Effector memory CD4-positive, alpha-beta T cell (primary cell): ENCODE measurements at places on chromosomes 16 and 17.

- DNase-seq: no peak
Measured at GRCh38 chr16:29978081-29978480, 4.4 kb downstream of the TAOK2 start.

- DNase-seq: no peak
Measured at GRCh38 chr16:73011926-73012325, 36.0 kb downstream of the ZFHX3 start.

DNA sequence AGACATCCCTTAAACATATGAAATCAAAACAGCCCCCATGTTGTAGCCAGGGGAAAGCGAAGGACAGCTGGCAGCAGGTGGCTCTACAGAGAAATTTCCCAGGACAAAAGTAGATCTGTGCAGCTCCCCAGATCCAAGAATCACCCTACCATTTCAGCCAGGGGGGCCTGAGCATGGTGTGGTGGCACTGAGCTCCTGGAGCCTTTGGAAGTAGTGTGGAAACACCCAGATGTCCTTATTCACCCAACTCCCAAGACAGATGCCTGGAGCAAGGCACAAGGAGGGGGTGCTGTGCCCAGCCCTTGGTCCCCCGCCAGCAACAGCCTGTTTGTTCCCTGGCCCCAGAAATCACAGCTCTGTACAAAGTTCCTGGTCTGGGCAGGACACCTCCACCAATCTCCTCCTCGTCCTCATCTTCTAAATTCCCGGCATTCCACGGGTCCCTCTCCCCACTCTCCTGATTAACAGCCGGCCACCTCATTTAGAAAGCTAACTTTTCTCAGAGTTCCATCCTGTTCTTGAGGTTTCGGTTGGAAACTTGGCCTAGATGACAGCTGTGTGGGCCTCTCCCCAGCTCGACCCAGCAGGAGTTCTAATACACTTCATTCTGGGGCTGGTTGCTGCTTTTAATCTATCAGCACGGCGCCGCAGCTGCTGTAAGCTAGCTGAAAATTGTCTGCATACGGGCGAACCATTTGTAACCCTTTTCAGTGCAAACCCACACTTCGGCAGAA lies 191.1 kb downstream of the C16orf78 start:
- no peak for DNase-seq

- no peak for DNase-seq
Measured at GRCh38 chr17:12994341-12995074, 23.3 kb downstream of the ELAC2 start.

DNA sequence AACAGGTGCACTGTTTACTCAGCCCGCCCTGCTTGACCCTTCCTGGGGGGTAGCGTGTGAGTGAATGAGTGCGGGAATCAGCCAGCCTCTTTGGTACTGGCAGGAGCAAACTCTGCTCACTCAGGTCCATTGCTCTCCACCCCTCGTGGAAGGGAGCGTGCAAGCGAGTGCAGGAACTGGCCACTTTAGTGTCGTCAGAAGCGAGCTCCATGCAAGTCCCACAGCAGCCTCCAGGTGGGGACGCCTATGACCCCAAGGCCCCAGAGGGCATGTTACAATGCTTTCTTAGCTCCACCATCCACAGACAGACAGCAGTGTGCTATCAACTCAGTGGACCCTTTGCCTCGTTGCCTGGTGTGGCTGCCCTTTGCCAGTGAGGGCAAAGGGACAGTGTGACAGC lies 1025.1 kb upstream of the CDH8 start:
- no peak for DNase-seq

DNA sequence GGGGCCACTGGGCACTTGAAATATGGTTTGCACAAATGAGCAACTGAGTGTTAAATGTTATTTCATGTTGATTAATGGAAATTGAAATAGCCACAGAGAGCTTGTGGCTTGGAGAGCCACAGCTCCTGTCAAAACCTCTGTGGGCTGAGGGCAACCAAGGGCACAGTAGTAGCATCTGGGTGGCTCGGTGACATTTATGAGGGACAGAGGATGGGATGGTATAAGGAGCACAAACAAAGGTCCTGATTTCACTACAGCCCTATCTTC lies 215.9 kb downstream of the SOX9 start:
- DNase-seq: no peak

- no peak for DNase-seq
Measured at GRCh38 chr16:57244463-57244766, 644 bp upstream of the ARL2BP start.

DNA sequence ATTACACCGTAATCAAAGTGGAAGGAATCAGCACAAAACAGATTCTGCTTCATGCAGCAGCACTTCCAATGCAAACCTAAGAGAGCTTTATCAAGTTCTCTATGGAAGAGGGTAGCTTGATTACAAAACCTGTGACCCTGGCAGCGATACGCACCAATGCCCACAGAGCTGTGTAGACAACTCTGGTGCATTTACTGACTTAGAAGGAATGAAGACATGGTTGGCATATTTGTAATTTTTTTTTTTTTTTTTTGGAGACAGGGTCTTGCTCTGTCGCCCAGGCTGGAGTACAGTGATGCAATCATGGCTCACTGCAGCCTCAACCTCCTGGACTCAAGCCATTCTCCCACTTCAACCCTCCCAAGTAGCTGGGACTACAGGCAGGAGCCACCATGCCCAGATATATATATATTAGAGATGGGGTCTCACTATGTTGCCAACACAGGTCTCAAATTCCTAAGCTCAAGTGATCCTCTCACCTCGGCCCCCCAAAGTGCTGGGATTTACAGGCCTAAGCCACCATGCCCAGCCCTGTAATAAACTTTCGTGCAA lies 49.4 kb downstream of the XPO6 start:
- DNase-seq: no peak

DNA sequence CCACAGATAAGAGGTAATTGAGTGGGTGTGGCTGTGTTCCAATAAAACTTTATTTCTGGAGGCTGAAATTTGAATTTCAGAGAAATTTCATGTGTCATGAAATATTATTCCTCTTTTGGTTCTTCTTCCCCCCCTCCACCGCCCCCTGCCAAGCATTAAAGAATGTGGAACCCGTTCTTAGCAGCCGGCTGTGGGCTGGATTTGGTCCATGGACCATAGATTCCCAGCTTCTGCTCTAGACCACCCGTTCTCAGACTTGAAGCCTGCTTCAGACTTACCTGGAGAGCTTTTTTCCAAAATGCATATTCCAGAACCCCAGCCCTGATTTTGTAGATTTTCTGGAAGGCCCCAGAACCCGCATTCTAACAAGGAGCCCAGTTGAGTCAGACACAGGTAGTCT lies 15.1 kb upstream of the LASP1NB start:
- no peak for DNase-seq

DNA sequence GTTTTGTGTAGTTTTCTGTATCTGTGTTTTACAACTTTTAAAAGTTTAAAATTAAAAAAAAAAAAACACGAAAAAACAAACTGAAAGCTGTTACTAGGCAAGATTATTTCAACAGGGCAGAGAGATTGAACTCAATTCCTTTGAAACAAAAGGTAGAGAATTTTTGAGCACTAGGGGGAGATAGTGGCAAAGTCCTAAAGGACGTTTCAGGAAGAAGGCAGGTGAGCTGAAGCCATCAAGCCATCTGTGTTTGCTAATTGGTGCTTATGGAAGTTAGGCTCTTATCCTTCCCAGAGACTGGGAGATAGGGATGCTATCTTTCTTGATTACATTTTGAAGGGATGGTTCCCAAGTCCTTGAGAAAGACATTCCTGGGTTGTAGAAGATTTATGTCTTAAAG lies 70.6 kb upstream of the CLEC3A start:
- DNase-seq: no peak

- no peak for DNase-seq
Measured at GRCh38 chr17:38334480-38335364, 9.0 kb downstream of the GPR179 start.

DNA sequence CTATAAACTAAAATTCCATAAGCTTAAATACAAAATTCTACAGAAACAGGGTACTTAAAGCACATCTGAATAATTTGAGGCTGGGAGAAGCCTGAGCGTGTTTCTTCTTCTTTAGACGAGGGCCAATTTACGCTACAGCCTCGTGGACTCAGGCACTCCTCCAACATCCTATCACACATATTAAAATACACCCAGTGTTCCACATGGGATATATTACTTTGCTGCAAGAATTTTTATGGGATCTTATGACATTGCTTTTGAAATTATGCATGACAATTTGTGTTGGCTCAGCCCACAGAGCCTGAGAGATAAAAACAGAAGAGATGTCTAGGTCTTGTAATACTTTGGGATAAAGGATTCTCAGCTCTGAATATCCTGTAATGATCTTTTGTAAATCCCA lies 3.5 kb upstream of the TANGO6 start:
- DNase-seq: no peak

DNA sequence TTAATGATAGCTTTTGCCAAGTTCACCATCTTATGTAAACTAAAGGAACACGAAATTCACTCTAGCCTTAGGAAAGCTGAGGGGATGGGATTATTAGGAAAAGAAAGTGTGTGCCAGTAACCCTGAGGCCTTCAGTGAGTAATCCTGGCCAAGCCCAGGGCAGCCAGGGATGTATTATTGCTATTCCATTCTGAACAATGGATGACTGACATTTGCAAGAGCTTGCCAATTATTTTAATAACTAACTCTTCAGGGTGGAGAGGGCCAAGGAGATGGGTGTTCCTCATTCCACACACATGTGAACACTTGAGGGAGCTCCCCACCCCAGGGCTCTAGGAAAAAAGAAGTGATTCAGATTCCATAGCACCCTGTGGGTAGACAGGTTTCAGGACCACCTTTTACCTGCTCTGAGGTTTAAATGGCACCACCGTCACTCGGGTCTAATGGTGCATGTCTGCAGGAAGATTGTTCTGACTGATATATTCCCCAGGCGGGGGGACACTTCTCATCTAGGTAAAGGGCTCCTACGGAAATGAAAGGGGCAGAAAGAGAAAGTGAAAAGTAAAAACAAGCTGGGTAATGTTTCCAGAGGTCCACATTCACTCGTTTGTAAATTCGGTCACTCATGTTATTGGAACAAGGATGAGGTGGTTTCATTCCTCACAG lies 41.5 kb downstream of the TK2 start:
- DNase-seq: no peak

- DNase-seq: no peak
Measured at GRCh38 chr17:49705254-49705653, 2.5 kb downstream of the SLC35B1 start.

DNA sequence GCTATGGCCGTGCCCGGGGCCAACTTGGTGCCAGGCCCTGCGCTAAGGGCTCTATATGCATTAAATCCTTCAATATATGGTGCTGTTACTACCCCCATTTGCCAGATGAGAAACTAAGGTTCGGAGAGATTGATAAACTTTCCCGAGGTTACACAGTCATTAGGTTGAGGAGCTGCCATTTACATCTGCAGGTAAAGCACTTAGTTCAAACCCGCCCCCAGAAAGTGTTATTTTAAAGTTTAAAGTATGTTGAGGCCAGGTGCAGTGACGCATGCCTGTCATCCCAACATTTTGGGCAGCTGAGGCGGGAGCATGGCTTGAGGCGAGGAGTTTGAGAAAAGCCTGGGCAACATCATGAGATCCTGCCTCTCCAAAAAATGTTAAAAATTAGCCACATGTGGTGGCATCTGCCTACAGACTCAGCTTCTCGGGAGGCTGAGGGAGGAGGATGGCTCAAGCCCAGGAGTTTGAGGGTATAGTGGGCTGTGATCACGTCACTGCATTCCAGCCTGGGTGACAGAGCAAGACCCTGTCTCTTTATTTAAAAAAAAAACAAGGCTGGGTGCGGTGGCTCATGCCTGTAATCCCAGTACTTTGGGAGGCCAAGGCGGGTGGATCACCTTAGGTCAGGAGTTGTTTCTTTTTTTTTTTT lies 264.7 kb downstream of the PARN start:
- DNase-seq: no peak

DNA sequence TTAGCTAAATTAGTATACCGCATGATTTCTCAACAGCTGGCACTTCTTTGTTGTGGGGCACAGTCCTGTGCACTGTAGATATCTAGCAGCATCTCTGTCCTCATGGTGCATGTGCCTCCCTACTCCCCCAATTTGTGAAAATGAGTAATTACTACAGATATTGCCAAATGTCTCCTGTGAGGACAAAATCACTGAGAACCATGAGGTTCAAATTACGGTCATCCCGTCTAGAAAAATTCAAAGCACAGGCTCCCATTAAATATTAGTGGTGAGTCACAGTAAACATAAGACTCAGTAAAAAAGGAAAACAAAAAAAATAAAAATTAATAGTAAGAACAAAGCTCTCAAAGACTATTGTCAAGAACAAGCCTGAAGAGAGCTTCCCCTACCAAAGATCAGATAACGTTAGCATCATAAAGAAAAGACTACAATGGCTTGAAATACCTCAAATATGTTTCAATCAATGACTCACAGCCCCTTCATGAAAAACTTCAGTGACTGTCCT lies 57.8 kb downstream of the STH start:
- DNase-seq: no peak

DNA sequence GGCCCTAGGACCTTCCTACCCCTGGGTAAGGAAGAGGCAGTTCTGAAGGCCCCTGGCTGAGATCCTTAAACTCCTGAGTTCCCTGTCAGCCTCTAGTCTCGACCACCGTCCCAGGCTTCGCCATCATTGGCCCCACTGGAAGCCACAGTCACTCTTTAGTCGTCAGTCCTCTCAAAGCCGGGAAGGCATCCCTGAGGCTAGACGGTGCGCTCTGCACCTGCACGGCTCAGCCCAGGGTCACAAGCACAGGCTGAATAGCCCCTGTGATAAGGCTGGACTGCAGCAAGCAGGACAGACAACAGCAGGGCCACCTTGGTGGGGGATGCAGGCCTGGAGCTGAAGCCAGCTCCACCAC lies 3.3 kb upstream of the HEXIM1 start:
- DNase-seq: no peak

DNA sequence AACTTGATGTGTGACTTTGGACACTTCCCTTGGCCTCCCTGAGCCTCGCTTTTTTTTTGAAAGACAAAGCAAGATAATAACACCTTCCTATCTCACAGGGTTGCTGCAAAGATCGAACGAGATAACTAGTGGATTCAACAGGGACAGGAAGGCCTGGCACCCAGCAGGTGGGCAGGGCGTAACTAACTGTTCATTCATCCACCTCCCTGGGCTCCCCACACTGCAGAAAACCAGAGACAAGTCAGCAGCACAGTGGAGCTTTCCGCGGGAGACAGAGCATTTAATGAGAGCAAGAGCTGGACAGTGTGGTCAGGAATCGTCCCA lies 28.7 kb downstream of the SLC13A5 start:
- DNase-seq: no peak

- DNase-seq: no peak
Measured at GRCh38 chr17:16258901-16259300, 41.9 kb downstream of the PIGL start.

- no peak for DNase-seq
Measured at GRCh38 chr17:58172369-58173071, 5.7 kb downstream of the OR4D2 start.

- no peak for DNase-seq
Measured at GRCh38 chr16:50516890-50517289, 31.3 kb upstream of the NKD1 start.

- DNase-seq: no peak
Measured at GRCh38 chr16:20930365-20930690, 29.8 kb downstream of the LYRM1 start.
